ENCODE measurements at places on chromosomes 13 and 19.

DNA sequence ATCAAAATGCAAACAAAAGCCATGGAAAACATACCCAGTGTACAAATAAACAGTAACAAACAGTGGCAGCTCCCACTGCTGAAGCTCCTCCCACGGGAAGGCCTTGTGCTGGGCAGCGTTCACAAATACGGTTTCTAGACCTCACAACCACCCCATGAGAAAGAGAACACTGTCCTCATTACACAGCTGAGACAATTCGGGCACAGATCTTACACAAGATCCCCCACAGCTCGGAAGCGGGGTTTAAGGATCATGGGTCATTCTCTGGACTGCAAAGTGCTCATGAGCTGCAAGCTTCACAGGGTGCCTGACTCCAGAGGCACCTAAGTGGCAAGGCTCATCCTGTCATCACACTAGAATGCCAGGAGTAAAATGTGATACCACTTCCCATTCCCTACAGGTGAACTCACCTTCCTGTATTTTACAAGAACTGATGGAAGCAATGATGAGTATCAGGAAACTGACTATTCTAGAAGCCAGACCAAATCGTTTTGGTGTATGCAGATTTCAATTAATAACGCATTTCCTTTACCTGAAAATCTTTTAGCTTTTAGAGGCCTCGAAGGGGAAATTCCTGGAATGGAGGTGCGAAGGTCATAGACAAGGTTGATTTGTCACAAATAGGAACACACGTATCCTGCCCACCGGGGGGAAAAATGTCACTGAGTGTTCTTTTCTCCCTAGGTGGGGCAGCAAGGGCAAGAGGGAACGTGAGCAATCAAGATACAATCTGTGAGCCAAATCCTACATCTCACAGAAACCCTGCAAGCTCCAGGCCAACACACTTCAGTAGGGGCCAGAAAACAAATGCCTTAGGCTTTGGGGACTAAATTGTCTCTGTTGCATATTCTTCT is 41.2 kb downstream of the STK24 start:
- DNase-seq = no peak

- peak; percentile 38 for DNase-seq
Measured at GRCh38 chr13:44197791-44198770, 175.5 kb upstream of the SERP2 start.

DNA sequence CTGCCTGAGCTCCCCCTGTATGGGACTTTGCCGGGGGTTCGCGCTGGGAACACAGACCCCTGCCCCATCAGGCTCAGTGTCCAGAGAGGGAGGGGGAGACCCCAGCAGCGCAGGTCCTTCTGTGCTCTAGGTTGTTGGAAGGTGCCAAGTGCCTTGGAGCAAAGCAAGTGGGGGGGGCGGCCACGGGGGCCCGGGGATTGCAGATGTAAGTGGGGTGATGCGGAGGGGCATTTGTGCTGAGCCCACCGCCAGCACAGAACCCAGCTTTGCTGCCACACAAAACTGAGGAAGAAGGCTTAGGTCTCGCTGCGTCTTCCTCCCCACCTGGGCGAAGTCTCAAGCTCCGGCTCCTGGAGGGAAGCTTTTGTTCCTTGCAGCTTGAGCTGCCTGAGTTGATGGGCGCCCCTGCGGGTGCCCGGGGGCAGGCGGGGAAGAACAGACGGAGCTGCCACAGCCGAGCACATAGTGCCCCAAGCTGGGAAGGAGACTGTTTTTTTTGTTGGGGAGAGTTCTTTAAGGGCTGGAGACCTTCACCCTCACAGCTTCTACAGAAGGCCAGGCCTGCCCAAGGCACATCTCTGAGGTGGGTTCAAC is 1.5 kb upstream of the NTN5 start:
- DNase-seq = no peak

GRCh38 chr13:110685305-110686020 is 20.5 kb downstream of the CARS2 start:
- peak; percentile 93 for DNase-seq

DNA sequence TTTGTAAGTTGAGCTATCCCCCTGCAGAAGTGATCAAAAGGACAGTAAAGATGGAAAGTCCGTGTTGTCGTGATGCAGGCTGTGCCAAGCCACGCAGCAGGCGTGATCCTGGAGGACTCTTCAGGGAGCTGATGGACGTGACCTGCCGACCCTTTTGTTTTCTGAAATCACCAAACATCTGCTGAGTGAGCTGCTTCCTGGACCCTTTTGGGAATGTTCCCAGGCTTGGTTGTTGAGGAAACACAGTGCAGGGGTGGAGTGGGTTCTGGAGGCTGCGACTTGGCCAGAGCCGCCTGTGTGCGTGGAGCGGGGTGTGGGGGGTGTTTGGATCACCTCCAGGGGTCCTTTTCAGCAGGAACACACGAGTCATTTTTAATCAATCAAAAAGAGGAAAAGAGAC is 15.4 kb upstream of the CPAMD8 start:
- no peak for DNase-seq

DNA sequence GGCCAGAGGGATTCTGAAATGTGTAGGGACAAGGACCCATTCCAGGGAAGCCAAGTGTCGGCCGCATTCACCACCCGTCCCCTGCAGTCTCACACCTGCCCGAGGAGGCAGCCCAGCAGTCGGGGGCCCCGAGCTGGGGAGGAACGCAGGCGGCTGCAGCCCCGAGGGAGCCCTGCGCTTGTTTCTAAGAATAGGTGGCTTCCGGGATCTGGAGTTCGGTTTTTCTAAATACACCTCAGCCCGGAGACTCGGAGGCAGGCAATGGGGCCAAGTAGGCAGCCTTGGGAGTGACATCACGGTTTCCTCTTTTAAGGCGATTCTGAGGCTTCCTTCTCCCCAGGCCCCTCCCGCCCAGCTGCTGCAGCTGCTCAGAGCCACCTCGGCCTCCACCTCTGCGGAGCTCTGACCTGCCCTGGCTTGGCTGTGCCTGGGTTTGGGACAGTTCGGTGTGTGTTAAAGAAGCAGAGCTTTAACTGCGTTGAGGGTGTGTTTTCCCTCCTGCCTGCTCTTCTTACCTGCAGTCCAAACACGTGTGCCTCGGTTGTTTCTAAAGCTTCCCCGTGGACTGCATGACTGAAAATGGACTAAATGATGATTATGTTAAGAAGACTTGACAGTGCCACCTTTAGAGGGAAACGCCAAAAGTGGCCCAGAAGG is 80.5 kb downstream of the COL4A2 start:
- DNase-seq = peak; percentile 59

DNA sequence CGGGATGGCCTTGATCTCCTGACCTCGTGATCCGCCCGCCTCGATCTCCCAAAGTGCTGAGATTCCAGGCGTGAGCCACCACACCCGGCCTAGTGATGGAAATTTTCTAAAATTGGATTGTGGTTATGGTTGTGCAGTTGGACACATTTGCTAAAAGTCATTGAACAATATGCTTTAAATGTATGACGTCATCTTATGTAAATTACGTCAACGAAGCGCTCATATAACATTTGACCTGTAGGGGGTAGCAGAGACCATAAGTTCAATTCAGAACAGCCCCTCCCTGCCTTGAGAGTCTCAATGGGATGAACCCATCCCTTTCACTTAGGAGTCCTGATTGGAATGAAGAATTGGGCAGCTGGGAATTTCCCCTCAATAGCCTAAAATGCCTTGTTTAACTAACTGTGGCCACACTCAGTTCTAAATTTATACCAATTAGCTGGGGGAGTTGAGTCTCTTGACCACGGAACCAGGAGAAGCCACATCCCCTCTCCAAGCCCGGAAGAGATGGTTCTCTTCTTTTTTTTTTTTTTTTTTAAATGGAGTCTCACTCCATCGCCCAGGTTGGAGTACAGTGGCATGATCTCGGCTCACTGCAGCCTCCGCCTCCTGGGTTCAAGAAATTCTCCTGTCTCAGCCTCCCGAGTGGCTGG is 15.2 kb upstream of the TLE6 start:
- peak; percentile 86 for DNase-seq

- DNase-seq = no peak
Measured at GRCh38 chr13:23817830-23818229, 71.4 kb downstream of the MIPEP start.

GRCh38 chr19:50979758-50980157 is 4.0 kb downstream of the KLK7 start:
- no peak for DNase-seq

DNA sequence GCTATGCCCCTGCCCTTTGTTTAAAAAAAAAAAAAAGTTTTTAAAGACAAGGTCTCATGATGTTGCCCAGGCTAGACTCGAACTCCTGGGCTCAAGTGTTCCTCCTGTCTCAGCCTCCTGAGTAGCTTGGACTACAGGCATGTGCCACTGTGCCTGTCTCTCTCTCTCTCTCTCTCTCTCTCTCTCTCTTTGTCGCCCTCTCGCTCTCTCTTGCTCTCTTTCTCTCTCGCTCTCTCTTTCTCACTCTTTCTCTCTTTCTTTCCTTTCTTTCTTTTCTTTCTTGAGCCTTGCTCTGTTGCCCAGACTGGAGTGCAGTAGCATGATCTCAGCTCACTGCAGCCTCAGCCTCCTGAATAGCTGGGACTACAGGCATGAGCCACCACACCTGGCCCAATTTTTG is 7.5 kb downstream of the COX6B1 start:
- DNase-seq = no peak

GRCh38 chr19:12794196-12794941 is 3.1 kb downstream of the JUNB start:
- peak; percentile 13 for DNase-seq

DNA sequence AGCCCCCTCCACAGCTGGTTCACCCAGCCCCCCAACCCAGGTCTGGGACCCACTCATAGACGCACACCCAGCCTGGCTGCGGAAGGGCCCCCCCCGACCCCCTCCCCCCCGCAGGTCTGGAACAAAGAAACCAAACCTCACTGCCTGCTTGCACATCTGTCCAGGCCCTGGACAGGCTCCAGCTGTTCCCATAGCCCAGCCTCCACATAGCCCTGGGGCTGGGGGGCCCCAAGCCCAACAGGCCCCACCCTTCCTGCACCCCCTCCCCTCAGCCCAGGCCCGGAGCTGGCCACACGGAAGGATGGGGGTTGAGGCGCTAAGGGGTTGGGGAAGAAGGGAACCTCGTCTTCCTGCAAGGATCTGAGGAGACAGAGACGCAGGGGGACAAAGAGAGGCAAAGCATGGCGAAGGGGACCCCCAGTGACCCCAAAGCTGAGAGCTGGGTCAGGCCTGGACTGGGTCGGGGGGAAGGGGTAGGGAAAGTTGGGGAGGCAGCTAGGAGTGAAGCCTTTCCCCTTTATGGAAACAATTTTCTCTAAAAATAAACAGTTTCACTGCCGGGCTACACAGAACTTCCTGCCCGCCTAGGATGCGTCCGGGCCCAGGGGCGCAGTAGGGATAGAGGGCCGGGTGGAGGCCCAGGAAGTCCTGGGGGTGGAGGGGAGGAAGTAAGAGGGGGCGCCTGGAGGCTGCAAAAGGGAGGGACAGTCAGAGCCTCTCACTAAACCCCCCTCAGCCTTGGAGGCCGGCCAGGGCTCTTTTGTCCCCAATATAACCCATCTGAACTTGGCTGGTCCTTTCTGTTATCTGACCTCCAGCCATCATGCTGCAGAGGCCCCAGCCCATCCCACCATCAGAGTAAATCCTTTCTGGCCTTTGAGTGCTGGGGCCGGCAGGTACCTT is 2.4 kb downstream of the KANK2 start:
- DNase-seq = peak; percentile 59

DNA sequence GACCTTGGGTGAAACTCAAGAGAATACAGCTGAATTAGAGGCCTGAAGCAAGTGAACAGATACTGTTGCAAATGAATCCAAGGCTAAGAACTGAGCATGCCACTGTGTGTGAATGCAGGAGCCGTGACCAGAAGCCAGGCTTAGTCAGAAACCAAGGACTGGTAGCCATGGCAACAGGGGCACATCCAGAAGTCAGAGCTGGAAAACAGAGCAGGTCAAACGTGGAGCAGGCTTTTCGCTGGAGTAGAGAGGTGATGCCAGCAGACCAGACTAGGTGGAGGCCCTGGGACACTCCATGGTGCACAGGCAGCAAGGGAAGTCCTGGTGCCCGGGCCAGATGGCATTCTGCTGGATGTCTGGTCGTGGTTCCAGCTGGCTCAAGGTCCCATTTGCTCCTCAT is 564.1 kb downstream of the PCDH9 start:
- DNase-seq = peak; percentile 90

GRCh38 chr13:73984949-73985691 is 149.1 kb downstream of the KLF12 start:
- DNase-seq = no peak

DNA sequence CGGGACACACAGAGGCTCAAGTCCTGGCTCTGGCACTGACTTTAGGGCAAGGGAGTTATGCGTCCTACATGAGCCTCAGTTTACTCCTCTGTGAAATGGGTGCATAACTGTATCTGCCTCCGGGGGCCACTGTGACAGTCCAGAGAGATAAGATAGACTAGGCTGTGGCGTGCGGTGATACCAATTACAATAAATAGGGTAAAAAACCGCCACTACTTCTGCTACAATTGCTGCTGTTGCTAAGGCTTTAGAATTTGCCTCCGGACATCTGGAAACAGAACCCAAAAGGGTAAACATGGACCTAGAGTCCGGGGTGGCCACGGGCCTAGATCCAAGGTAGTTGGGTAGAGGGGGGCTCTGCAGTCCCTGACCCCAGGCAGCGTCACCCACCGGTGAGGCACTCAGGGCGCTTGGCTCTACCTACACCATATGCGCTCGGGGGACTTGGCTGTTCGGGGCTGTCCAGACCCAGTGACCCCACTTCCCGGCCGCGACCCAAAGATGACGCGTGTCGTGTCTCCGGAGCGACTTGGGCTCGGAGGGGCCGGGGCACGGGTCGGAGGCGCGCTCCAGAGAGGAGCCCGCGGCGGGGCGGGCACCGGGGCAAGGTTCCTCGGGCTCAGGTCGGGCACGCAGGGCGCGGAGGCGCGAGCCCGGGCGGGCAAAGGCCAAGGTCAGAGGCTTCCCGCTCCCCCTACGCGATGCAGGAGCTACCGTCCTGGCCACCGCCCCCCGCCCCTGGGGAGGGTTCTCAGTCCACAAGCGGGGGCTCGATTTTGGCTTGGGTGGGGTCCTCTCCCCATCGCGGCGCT is 1.1 kb downstream of the INSR start:
- no peak for DNase-seq

DNA sequence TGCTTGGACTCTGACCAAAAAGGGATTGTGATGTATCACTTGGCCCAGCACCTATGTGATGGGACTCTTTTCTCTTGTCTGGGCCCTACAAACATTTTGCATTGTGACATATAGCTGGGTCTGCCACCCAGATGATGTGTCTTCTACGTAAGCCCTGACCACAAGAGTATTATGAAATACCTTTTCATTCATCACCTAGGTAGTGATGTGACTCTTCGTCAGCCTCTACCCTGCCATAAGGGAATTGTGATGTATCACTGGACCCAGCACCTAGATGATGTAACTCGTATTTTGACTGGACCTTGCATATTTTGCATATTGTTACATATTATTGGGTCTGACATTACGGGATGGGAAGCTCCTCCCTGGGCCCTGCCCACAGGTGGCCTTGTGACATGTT is 29.7 kb upstream of the ZNF681 start:
- peak; percentile 6 for DNase-seq
